ENCODE measurements at places on chromosomes 4 and X. TPM values are rescaled to one million over a fixed set of nuclear protein-coding genes. Genes with fewer than 3 reads are reported as not detected.

DNA sequence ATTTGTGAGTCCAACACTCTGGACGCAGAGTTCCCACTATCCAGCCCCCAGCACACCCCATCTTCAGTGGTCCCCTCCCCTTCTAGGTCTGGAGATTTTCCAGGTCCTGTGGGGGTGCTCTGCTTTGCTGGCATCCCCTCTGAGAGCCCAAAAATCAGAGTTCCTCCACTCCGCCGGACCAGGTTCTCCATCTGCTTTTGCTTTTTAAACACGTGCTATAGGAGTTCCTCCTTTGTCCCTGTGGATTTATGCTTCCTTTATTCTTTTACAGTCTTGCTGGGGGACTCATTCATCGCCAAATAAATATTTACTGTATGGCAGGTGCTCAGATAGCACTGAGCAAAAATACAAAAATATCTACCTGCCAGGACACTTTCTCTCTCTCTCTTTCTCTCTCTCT lies 324.7 kb downstream of the STK32B start:
- no peak for DNase-seq

DNA sequence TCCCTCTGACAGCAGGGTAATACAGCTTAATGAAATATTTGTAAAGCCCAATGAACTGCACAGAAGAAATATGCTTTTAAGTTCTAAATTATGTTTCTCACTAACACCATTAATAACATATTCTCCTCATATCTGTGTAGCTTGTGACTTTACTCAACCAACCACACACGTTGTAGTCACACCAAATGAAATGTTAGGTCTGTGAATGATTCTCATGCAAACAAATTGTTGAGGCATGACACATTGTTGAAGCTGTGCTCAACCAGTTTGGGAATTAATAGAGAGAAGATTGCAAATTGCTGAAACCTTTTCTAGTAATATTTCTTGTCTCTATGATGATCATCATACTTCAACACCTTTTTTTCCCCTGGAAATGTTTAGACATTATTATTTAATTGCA lies 645.9 kb downstream of the PCDH7 start:
- DNase-seq: no peak

- DNase-seq: no peak
Observed at GRCh38 chrX:4181782-4182407, 468.4 kb upstream of the PRKX start.

DNA sequence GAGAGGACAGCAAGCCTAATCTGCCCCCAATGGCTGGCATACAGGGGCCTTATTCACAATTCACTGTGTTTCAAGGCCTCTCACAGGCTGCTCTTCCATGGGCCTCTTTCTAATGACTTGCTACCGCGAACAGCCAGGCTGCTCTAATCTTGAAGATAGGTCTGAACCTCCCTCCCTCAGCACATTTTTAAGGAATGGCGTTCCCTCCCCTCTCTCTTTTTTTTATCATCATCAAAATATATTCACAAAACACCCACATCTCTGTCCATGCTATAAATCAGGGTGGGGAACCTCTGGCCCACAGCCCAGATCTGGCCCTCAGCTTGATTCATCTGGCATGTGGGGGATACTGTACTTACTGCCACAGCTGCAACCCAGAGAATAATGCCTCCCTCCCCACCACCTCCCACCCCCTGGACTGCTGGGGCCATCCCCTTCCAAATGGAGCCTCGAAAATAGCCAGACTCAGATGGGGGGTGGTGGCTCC lies 76.2 kb upstream of the PLAC1 start:
- DNase-seq: peak; percentile 71

DNA sequence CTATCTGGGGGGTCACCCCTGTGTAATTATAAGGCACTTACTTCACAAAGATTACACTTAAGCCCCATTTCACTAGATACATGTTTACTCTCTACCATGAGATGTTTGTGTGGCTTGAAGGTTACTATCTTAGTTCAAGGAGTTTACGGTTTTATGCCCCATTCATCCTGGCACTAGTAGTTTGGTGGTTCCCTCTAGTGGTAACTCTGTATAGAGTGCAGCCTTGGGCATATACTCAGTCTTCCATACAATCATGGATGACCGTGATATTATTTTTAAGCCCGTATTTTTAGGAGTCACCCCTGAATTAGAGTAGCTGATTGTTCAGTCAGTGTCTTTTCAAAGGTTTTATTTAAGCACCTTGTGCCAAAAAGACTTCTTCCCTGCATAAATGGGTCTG lies 109.9 kb upstream of the FAM47C start:
- no peak for DNase-seq

DNA sequence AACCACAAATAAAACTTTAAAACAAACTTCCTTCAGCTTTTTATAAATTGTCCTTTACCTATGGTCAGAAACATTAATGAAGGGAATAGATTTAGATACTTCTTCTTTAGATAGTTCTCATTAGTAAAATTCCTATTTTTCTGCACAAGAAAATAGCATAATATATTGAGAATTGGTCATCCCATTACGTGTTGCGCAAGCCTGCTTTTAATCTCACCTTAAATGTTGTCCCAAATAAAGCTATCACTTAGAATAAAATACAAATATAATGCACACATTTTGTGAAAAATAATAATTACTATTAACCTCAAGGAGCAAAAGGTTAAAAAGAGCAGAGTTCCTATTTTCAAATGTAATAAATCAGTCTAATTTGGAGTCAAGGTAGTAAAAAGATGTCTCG lies 95.2 kb upstream of the TTC29 start:
- DNase-seq: no peak

DNA sequence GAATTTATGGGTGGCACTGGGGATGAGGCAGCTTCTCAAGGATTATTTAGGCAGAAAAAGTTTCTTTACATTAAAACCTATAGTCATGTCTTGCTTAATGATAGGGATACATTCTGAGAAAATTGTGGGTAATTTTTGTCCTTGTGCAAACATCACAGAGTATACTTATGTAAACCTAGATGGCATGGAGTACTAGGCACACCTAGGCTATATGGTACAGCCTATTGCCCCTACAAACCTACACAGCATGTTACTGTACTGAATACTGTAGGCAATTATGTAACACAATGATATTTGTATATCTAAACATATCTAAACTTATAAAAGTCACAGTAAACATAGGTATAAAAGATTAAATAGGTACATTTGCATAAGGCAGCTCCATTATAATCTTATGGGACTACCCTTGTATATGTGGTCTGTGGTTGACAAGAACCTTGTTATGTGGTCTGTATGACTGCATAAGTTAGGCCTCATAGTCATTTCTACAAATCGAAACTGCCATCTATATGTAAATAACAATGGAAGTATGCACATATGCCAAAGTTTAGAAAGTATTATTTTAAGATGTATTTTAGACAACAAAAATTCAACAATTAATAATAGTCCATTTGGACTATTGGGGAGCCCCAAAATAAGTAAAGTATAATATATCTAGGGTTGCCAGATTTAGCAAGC lies 87.3 kb downstream of the CFAP299 start:
- DNase-seq: no peak

GRCh38 chrX:151713849-151714248 lies 2.0 kb upstream of the FATE1 start:
- DNase-seq: no peak

DNA sequence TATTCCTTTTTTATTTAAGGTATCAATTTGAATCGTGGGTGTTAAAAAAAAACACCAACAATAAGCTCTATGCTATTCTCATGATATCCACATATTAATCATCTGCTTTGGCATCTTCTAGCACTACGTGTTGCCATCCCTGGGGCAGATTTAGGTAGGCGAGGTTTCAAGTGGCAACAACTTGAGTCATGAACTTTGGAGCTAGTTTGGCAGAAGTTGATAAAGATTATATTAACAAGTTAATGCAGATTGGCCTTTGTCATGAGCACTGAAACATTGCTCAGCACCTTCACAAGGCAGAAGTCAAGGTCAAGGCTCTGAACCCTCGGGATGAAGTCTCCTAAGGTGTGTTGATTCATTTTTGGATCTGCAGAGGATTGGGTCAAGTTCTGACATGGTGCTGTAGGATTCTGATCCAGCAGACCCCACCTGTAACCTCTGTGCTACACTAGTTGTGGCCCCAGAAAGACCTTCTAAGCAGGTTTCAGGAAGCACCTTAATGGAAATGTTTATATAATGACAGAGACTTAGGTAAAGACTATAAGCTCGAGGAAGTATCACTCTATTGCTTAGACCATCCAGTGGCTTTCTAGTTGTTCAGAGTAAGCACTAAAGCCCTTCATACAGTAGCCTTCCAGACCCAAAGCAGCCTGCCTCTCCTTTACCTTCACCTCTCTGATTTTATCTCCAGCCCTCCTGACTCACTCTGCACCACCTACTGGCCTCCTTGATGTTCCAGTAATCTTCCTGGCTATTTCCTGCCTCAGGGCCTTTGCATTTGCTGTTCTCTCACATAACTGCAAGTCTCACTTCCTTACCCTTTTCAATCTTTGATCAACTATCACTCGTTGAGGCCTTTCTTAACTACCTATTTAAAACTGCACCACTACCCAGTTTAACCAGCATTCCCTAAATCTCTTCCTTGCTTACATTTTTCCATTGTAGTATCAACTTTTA lies 117.0 kb upstream of the SLC4A4 start:
- no peak for DNase-seq

- DNase-seq: peak; percentile 33
Observed at GRCh38 chr4:55498051-55498450, 48.7 kb downstream of the CLOCK start.

GRCh38 chrX:1239681-1240142 lies 27.3 kb upstream of the CRLF2 start:
- DNase-seq: no peak

USP27X gene
- 0.99 TPM for total RNA-seq

CSAG3 gene
- total RNA-seq: not detected

FAM193A gene
- 15.2 TPM for total RNA-seq

CTAG1B gene
- not detected for total RNA-seq

Data from myocyte (in vitro differentiated cells).